ENCODE measurements at places on chromosomes 4 and X.
A peak's percentile ranks its signal among the peaks of the same experiment; 100 is the strongest.

- no peak for DNase-seq
Observed at GRCh38 chr4:143250617-143251016, 65.9 kb downstream of the USP38 start.

GRCh38 chr4:36687681-36688080 lies 406.3 kb downstream of the DTHD1 start:
- no peak for DNase-seq

DNA sequence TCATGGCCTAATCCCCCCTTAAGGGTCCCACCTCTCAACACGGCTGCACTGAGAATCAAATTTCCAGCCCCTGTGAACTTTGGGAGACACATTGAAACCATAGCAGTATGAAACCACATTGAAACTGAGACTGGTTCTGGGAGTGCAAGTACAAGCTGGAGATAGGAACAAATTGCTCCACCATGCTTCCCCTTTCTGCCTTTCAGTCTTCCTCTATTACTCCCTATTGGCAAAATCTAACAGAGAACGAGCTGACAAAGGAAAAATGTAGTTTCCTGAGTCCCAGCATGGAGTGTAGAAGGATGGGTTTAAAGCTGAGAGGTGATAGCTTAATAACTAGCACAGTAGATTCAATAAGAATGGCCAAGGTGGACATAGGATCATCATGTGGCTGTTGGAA lies 161.7 kb upstream of the RPL34 start:
- no peak for DNase-seq

DNA sequence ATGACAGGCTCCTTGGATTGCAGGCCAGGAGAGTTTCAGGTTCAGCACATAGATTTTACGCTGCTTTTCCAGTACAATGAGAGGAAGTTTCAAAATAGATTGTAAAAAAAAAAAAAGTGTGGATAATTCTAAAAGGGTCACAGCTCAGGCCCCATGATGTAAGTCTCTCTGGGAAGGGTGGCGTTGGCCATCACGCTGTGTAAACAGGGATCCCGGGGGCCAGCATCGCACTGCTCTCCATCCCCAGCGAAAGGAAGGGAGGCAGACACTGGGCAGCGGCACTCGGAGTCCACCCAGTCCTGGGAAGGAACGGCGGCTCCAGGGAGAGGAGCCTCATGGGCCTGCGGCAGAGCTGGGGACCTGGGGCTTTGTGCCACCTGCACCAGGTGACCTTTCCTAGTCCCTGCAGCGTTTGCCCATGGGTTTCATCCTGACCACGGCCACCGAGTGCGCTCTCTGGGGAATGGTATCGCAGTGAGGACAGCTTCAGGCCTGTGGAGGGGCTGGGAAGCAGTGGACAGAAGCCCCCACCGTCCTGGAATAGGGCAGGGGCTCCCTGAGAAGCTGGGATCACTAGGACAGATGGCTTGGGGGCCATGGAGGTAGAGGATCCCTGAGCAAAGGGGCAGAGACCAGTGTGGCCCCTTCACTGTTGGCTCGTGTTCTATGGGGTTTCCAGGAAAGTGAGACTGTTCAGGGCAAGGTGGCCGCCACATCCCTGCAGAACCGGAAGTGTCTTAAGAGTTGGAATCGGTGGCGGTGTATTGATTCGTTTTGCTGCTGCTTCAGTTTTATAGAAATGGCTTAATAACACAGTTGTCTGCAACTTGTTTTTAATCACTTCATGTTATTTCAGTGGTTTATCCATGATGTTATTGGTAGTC lies 38.9 kb downstream of the RGS12 start:
- no peak for DNase-seq

DNA sequence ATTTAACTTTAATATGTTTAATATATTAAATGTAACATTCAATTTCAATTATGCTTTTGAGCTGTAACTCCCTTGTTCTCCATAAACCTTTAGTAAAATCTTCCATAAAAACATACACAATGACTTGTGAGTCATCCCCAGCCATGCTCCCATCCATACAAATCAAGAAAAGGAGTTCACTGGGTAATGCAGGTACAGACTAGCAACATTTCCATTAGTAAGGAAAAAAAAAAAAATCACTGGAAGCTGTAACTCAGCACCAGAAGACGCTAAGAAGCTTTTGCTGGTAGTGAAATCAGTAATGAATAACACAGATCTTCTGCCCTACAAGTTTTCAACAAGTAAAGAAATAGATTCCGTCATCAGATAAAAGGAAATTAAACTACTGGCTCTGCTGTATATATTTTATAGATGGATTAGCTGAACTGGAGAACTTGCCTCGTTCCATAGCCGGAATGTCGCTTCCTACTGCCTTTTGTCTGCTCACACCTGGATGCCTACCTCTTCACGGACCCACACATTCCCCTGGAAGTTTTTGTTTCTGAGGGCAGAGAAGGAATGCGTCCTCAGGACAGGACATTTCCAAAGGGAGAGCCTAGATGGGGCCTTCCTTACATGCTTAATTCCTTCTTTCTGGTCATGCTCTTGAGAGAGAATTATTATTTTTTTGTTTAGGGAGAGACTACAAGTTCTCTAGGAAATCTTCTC lies 298.4 kb upstream of the ANKRD50 start:
- DNase-seq, result no peak

DNA sequence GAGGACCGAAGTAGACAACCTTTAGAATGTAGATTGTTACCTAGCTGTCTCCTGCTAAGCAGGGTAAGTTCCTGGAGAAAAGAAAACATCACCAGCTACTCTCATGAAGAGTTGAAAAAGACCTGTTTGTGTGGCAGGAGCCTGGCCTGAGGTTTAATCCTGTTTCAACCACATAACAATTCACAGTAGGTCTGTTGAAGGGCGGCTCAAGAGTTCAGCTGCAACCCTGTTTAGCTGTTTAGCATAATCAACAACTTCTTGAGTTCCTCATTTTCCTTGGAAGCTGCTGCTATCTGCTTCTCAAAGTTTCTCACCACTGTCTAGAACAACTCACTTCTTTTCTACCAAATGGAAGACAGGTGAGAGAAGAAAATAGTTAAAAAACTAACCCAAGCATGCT lies 170.4 kb upstream of the TET2 start:
- no peak for DNase-seq

DNA sequence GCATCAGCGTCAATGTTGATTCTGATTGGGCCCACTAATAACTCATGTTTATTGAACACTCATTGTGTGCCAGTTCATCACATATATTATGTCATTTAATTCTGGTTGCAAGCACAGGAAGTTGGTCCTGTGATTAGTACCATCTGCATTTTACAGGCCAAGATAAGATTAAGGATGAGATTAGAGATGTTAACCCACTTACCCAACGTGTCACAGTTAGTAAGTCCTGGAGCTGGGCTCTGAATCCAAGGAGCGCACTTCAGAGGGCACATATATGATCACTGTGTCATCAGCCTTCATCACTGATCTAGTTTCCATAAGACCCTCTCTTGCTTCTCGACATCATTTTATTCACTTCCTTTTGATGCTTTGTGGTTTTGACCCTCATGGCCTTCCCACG lies 205.3 kb upstream of the ANXA3 start:
- DNase-seq, result no peak

DNA sequence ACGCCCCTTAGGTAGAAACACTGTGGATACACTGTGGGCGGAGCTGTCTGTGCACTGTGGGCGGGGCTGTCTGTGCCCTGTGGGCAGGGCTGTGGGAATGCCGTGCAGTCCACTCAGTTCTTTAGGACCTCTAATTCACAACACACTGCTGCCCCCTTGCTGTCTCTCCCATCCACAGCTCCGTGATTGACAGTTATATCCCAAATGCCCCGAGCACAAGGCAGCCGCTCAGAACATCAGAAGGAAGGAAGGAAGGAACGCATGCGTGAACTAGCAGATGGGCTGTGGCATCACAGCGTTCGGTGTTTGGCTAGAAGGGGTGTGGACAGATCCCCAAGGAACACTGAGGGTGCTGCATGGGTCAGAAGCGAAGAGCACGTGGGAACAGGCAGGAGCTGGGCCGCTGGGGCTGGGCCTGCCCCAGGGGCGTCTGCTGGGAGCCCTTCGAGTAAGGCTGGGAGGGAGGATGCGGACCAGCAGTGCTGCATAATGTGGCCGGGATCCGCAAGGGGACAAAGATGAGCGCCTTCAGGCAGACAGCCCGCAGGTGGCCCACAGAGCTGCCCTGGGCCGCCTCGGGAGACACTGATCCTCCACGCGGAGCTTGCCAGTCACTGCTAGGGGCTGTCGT lies 29.8 kb downstream of the ACOX3 start:
- DNase-seq, result peak; percentile 74

- no peak for DNase-seq
Observed at GRCh38 chrX:80792205-80792604, 17.5 kb downstream of the BRWD3 start.

- DNase-seq, result peak; percentile 17
Observed at GRCh38 chr4:16264798-16265197, 38.5 kb upstream of the TAPT1 start.

GRCh38 chr4:86834901-86835300 lies 14.3 kb downstream of the SLC10A6 start:
- no peak for DNase-seq

DNA sequence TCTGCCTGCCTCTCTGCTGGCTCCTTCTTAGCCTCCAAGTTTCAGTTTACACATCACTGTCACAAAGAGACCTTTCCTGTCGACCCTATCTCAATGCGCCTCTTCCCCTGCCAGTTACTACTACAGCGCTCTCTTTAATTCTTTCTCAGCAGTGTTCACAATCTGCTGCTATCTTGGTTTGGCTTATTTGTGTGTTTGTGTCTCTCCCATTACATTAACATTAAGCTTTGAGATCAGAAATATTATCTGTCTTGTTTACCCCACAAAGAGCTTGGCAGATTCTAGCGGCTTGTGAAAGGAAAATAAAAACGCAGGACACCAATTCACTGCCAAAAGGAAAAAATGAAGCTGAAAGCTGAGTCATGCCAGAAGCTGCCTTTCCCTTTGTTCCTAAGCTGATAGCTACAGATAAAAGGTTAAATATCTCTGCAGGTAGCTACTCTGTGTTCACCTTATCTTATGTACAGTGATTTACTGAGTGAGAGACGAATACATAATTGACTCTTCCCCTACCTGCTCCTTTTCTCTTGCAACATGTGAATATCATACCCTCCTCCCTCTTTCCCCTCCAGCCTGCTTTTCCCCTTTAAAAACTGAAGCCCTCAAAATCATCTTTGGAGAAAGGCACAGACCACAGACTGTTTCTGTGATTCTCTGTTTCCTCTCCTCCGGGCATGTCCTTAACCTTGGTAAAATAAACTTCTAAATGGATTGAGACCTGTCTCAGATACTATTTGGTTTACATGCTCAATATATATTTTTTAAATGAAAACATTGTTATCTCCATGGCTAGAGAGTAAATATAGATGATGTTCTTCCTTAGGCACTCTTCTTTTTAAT lies 19.3 kb upstream of the SLC9A7 start:
- no peak for DNase-seq

GRCh38 chrX:45801554-45801953 lies 600.9 kb upstream of the DIPK2B start:
- no peak for DNase-seq

DNA sequence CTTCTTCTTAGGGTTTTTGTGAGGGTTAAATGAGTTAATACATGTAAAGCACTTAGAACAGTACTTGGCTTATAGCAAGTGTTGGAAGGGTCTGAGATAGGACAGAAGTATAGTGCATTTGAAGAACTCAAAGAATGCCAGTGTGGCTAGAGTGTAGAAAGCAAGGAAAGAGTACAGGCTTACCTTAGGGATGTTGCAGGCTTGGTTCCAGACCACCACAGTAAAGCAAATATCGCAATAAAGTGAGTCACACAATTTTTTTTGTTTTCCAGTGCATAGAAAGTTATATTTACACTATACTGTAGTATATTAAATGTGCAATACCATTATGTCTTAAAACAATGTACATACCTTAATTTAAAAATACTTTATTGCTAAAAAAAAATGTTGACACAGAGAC lies 41.3 kb downstream of the KIF4A start:
- no peak for DNase-seq

DNA sequence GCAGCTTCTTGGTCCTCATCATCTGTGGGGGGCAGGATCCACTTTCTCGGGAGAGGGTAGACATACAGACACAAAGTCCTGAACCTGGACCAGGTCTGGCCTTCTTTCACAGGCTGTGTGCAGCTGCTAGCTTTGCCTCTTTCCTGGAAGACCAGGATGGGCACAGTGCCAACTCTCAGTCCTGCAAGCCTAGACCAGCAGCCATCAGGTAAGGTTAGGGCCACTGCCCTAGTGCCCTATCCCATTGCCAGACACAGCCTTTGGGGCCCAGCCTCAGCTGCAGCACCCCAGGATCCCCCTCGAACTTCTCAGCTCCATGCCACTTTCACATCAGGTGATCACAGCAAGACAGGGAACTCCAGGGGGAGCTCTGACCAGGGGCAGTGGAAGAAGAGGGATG lies 38.4 kb downstream of the ZNF185 start:
- no peak for DNase-seq

DNA sequence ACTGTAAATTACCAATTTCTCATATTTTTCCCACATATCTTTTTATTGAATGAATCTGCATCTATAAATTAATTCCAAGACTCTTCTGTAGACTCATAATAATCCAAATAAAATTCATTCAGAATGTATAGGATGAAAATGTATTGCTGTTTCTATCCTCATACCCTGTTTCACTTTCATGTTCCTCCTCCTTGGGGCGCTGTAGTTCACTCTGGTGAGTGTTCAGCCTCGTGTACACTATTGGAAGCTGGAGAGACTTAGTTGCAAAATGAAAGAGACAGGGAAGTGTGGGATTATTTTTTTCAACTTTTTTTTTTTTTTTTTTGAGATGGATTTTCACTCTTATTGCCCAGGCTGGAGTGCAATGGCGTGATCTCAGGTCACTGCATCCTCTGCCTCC lies 296.1 kb downstream of the TLL1 start:
- no peak for DNase-seq

GRCh38 chr4:140790171-140790570 lies 34.0 kb upstream of the TBC1D9 start:
- no peak for DNase-seq

Measured in urothelium cell line (cell line).